ENCODE measurements at places on chromosomes 1 and 21.
A peak's percentile ranks its signal among the peaks of the same experiment; 100 is the strongest.

- DNase-seq = no peak
Observed at GRCh38 chr1:166914111-166914510, 38.0 kb upstream of the TADA1 start.

GRCh38 chr1:3857791-3858129 lies 484 bp downstream of the DFFB start:
- no peak for DNase-seq

GRCh38 chr21:37711836-37712568 lies 204.3 kb downstream of the KCNJ6 start:
- DNase-seq = peak; percentile 72

GRCh38 chr21:43207043-43207315 lies 38.2 kb downstream of the CRYAA start:
- DNase-seq = no peak

DNA sequence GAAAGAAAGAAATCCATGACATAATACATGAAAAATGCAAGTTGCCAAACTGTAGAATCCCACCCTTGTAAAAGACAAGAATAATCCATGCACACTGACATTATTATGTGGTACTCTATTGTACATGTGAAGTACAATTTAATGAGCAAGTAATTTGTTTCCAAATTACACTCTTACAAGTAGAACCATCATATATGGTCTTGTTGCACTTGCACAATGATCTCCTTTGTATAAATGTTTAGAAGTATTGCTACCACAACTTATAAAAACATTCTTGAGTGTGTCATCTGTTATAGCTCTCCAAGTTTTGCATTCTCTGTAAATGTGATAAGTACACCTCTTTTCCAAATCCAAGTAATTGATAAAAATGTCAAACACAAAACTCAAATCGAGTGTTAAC lies 29.1 kb upstream of the ZNF281 start:
- peak; percentile 70 for DNase-seq
